ENCODE measurements at places on chromosomes 3 and 15. TPM values are rescaled to one million over a fixed set of nuclear protein-coding genes. Genes with fewer than 3 reads are reported as not detected.

- DNase-seq = no peak
These were observed 216.8 kb downstream of the RSL24D1 start for GRCh38 chr15:54979964-54980363.

The C2CD4A gene
- total RNA-seq = not detected

- DNase-seq = no peak
These were observed 49.4 kb upstream of the ACVR2B start for GRCh38 chr3:38404286-38404685.

The RPUSD2 gene
- total RNA-seq = 17.1 TPM

The CKMT1A gene
- total RNA-seq = 28.7 TPM

- peak; percentile 62 for DNase-seq
These were observed 156.7 kb downstream of the CACNA2D3 start for GRCh38 chr3:54279005-54279583.

DNA sequence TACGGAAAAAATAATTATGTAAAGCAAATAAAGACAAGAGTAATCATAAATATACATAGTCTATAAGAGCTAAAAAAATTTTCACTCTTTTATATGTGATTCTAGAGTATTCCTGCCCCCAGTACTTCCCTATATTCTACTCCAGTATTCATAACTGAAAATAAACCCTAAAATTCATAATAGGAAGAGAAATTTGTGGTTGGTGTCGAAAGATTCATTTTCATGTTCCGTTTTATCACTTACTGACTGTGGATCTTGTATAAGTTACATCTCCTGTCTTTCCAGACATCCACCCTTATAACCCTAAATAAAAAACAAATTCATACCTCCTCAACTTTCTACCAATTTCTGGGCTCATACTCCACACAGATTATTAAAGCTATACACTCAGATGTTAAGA is 16.0 kb upstream of the MBNL1 start:
- no peak for DNase-seq

The TRPC1 gene
- 6.2 TPM for total RNA-seq

The TEX55 gene
- not detected for total RNA-seq

GRCh38 chr3:51704511-51704950 is 2.3 kb upstream of the GRM2 start:
- no peak for DNase-seq
